ENCODE measurements at places on chromosomes 6 and 20. TPM values are rescaled to one million over a fixed set of nuclear protein-coding genes. Genes with fewer than 3 reads are reported as not detected.

Gene PTCRA
- total RNA-seq = not detected

Gene CRISP3
- total RNA-seq = not detected

Gene SEL1L2
- not detected for total RNA-seq

Gene CHRNA4
- not detected for total RNA-seq

Gene GPX5
- not detected for total RNA-seq

Gene ECT2L
- total RNA-seq = not detected

Gene NINL
- total RNA-seq = 6.1 TPM

Gene TINAG
- total RNA-seq = 0.36 TPM

Gene CST7
- total RNA-seq = not detected

DNA sequence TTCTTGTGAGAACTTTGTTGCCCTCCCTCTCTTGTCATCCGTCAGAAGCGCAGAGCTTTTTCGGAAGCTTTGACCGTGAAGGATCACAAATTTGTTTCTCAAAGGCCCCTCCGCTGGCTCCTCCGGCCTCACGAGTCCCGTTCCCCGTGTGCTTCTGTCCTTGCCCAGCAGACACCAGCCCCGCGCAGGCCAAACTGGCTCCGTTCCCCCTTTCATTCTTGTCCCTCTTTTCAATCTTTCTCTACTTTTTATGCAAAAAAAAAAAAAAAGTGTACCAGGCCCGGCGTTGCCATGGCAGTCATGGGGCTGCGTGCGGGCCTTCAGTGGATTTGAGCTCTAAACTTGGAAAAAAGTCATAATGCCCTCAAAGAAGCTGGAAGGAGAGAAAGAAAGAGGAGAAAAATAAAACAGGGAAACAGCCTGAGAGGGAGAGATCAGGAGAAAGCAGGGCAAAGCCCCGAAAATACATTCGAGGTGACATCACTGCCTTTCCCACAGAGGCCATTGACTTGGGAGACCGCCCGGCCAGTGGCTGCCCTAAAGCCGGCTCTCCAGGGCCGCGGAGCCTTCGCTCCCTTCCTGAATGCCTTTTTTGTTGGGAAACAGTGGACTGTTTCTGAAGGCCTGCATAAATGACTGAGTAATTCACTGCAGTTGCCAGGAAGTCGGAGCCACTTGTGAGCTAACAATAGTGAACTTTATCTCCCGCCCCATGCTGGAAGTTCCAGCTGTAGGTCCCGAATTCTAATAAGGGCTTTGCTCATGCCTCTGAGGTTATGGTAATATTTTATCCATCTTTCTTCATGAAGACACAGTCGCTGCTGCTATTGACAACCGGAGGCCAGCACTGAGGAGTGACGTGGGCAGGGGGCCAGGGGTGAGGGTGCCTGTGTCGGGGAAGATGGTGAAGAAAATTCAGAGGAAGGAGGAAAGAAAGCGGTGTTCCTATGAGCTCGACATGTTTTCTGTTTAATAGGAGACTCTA lies 670.9 kb downstream of the QKI start:
- peak; percentile 72 for DNase-seq

DNA sequence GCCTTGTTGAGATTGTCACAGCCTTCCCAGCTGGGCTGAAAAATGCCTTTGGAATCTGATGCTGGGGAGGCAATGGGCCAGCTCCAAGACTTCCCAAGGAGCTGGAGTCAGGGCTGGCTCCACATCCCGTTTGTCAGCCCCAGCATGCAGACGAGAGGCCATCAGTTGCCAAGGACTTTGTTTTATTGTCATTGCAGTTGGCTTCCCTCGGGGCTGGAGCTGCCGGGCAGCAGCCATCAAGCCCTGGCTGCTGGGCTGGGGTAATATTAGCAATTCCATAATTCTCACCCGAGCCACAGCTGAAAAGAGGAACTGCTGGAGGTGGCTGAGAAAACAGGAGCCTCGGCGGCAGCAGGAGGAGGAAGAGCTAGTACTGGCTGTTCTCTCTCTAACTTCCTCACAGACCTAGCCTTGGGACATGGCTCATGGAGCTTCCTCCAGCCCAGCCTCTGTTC lies 182.5 kb downstream of the CDC5L start:
- DNase-seq = peak; percentile 20

GRCh38 chr6:98514073-98514720 lies 320.2 kb upstream of the POU3F2 start:
- no peak for DNase-seq

- DNase-seq = no peak
Measured at GRCh38 chr6:138044458-138044857, 62.8 kb downstream of the PERP start.

GRCh38 chr20:47800623-47801022 lies 15.3 kb upstream of the SULF2 start:
- no peak for DNase-seq

GRCh38 chr6:38673397-38674165 lies 29.4 kb downstream of the GLO1 start:
- no peak for DNase-seq
